Fibroblast of skin of left biceps (primary cell): ENCODE measurements at places on chromosomes 16 and 17.

- DNase-seq, result peak; percentile 7
These were observed 1.6 kb downstream of the HEATR3 start for GRCh38 chr16:50067290-50067853.

GRCh38 chr17:27559506-27560481 lies 71.2 kb upstream of the LGALS9 start:
- DNase-seq, result peak; percentile 88

DNA sequence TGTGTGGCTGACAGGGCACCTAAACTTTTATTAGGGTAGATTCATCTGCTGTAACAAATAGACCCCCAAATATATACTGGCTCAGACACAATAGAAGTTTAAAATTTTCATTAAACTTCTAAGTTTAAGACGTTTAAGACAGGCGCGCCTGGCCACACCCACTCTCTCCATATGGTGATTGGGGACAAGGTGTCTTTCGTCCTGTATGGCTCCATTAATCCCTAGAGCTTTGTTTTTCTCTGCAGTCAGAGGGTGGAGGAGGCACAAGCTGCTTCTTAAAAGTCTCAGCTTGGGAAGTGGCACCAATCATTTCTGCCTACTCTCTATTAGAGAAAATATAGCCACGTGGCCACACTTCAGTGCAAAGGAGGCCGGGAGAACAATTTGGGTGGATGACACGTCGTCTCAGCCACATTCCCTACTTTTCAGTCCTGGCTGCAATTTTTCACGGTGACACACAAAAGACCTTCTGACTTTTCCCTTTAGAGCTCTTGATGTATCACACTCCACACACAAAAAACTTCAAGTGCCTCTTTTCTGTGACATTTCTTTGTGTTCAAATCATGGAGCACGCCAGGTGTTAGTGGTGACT lies 125.5 kb upstream of the CACNG3 start:
- no peak for DNase-seq

DNA sequence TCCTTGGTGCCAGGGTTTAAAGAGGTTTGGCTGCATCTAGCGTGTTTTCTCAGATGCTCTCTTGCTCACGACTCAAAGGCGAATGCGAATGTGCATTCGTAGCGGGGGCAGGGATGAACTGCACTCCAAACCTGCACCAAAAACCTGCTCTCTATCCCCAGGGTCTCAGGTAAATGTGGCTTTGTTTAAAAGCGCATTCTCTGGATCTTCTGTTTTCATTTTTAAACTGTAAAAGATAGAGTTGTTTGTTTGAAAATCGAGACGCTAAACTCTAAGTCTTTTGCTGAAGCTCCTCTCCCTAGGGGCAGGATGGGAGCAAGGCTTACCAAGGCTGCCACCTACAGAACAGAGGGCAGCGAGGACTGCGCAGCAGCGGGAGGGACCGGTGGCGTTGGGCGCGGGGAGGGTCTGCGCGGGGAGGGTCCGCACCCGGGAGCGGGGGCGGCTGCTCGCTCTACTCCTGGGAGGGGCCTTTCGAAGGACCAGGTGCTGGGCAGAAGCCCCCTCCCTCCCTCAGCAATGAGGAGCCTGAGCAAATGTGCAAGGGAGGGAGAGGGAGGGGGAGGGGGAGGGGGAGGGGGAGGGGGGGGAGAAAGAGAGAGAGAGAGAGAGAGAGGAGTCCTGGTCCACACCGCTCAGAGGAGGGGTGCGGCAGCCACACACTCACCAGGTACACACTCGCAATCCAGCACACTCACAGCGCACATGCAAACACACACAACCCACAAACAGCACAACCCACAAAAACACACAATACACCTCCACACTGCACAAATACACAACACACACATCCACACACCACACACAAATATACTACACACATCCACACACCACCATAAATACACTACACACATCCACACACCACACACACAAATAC lies 142.8 kb downstream of the GRIN2A start:
- no peak for DNase-seq

DNA sequence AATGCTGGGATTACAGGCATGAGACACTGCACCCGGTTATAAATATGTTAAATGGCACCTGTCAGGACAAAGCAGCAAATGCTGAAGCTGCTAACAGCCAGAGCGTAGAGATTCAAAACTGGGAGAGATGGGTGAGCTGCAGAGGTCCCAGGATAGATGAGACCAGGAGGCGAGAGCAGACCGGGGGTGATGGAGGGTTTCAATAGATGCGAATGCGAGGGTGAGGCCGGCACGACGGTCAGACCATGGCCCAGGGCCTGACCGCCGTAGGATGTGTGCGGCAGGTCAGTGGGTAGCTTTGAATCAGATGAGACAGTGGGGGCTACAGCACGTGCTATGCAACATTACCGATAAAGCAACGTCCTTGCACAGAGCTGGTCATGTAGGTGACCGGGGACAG lies 14.3 kb downstream of the CCDC40 start:
- no peak for DNase-seq

GRCh38 chr16:14106457-14106856 lies 35.3 kb downstream of the MRTFB start:
- DNase-seq, result no peak
